ENCODE measurements at places on chromosomes 6 and 20.

DNA sequence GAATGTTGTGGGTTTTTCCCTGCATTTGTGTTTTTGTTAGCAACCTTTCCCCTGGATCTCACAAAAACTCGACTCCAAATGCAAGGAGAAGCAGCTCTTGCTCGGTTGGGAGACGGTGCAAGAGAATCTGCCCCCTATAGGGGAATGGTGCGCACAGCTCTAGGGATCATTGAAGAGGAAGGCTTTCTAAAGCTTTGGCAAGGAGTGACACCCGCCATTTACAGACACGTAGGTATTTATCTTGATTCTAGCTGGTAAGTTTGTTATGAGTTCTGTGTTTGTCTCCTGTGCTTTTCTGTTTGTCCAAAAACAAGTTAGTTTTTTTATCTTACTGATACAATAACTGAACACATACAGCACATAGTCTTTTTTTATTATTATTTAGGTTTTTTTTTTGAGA lies 3.0 kb downstream of the SLC25A27 start:
- DNase-seq: no peak

GRCh38 chr6:15259766-15260098 lies 13.9 kb downstream of the JARID2 start:
- no peak for DNase-seq

GRCh38 chr6:118867181-118867580 lies 26.8 kb upstream of the ASF1A start:
- DNase-seq: no peak

DNA sequence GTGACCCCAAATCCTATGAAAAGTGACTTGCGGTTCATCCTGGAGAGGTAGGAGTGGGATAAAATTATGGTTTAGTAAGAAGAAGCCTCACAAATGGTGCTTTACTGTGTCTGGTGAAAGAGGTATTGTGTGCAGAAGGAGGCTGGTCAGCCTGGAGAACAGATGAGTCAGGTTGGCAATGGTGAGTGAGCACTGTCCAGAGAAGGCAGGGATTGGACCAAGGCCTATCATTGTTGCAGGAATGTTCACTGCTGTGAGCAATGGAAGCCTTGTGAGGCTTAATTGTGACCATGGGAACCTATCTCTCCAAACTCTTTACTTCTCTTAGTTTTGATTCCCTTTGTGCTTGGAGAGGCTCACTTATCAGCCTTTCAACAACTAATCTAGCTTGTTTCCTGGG lies 89.0 kb upstream of the KCNK16 start:
- no peak for DNase-seq

DNA sequence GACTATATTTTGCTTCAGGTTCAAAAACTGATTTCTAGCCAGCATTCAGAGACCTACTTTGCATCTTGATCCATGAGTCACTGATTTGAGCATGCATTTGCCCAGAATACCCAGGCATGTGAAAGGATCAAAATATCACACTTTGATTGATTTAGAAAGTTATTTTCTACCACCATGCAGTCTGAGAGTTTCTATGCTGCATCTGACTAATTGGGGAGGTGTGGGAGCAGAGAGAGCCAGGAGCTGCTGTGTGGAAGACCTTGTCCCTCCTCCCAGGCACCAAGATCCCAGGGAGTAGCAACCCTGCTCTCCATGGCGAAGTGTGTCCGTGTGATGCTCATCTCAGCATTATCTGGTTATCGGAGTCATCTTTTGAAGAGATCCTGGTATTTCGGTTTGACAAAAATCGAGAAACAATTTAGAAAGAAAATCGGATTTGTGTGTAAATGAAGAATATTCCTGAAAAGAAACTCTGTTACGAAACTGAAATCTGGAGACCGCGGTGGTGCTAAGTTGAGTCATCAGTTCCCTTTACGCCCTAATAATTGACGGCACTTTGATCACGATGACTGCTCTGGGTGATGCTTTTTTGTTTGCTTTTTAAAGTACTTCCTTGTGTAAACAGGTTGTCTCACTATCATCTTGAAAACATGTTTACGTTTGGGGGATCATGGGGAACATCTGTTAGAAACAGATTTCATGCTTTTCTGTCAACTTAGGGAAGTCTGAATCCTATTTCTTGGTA lies 193.4 kb downstream of the BACH2 start:
- no peak for DNase-seq

DNA sequence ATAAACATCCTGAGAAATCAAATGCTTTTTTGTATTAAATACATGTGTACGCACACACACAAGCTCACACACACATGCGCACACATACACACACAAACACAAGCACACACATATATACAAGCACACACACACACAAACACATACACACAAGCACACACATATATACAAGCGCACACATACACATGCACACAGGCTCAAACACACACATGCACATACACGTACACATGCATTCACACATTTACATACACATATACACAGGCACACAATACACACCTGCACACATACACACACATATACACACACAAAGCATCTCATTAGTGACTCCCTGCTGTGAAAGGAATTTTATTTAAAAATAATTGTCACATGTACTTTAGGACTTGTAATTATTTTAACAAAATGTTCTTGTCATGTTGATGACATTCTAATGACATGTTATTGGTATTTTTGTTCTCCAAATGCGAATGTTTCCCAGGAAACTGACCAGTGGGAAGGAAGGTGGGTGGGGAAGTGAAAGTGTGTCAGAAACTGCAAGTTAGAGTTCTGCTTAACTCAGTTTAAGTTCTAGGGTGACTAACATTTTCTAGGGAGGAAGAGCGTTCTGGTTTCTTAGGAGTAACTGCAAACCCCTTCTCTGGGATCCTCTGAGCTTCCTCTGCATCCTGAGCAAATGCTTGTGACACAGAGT lies 113.9 kb upstream of the ZNF217 start:
- DNase-seq: no peak

DNA sequence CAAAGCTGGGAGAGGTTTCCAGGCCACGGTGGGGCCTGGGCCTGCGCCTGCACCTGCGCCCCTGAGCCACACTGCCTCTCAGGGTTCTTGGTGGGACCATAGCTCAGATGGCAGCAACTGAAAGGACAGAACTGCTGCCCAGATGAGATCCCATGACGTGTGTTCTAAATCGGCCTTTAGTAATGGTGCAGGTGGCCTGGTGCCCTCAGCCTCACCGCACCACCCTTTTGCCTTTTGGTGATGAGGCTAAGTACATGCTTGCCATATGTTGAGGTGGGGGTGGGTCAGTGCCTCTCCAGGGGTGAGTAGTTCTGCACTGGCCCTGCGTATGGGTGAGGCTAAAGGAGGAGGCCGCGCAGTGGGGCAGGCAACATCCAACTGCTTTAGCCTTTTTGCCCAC lies 7.4 kb downstream of the PSMG4 start:
- DNase-seq: no peak

DNA sequence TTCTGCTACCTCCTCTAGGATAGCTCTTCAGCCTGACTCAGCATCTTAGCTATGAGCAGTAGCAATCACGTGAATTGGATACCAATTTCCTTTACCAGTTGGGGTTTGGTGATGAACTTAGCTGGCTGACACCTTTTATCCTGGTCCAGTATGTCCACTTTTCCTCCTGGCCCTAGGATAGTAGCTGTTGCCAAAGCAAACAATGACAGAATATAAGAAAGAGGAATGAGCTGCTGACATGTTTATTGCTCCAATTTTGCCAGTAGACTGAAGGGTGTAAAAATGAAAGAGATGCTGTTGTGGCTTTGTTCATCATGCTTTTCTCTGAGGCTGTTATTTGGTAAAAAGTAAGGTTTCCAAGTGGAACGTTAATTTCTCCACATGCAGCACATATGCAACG lies 168.3 kb upstream of the JAG1 start:
- DNase-seq: no peak

DNA sequence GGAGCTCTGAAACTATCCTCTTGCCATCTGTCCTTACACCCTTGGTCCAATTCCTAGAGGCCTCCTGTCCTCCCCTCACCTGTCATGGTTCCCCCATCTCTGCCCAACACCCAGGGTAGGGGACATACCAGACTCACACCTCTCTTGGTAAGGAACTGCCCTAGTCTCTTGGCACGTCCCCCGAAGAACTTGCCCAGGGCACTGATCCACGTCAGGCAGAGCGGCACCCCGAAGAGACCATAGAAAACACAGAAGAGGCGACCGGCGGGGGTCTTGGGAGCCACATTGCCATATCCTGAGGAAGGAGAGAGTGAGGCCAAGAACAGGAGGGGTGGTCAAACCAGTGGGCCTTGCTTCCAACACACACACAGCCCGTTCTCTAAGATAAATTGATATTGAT lies 34.8 kb downstream of the KCNK5 start:
- no peak for DNase-seq

DNA sequence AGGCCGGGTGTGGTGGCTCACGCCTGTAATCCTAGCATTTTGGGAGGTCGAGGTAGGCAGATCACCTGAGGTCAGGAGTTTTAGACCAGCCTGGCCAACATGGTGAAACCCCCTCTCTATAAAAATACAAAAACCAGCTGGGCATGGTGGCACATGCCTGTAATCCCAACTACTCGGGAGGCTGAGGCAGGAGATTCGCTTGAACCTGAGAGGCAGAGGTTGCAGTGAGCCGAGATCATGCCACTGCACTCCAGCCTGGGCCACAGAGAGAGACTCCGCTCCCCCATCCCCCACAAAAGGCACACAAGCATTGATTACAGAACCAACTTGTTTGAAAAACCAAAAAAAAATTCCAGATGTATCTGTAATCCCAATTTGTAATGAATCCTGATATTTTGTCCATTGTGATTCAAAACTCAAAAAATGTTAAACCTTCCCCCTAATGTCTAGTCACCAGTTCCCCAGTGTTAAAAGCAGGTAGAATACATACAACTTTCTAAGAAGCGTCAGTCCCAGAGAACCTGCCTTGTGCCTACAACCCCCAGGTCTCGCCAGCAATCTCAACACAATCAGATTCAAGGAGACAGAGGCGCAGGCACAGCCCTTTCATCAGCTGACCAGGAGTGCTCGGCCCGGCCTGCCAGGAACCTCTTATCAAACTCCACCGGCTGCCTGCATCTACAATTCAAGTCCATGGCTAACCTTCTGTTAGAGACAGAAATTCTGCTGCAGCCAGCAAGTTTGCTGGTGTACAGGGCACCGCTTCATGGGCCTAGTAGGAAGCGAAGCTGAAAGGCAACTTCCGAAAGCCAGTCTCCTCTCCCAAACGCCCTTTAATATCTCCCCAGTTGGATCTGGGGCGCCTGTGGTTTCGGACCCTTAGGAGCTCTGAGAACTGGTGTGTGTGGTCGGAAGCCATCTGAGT lies 2.1 kb downstream of the EZR start:
- no peak for DNase-seq

DNA sequence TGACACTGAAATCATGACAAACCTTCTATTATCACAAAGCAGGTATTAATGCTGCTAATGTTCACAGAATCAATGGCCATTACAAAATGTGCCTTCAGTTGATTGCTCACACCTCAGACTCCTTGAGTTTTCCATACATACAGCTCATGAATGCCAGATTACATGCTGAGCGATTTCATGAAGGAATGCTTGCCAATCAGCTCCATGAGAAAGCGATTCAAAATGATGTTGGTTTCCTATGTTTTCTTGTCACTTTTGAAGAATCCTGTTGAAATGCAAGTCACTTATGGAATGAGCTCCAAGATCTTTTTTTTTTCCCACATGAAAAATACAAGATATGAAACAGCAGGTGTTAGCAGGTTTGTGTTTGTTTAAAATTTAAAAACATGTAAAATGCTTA lies 71.4 kb upstream of the SHLD1 start:
- no peak for DNase-seq

- no peak for DNase-seq
Observed at GRCh38 chr6:146819596-146820320, 221.0 kb downstream of the ADGB start.

DNA sequence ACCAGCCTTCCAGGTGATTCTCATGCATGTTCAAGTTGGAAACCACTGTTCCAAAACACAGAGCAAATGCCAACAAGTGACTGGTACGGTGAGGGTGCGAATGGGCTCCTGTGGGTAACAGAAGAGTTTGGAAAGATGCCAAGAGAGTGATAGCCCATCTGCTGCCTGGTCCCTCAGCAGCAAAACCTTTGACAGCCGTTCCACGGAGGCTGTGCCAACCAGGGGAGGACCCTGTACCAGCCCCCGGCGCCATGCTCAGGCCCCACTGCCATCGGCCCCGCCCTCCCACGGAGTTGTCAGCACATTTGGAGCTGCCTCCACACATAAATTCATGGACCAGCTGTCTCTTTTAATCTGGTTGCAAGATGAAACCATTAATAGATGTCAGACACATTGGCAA lies 4.4 kb upstream of the PTPRT start:
- no peak for DNase-seq

GRCh38 chr20:2757001-2757400 lies 43.4 kb downstream of the CPXM1 start:
- DNase-seq: no peak

GRCh38 chr6:157223021-157223430 lies 100.3 kb downstream of the TMEM242 start:
- no peak for DNase-seq

GRCh38 chr20:44208770-44209169 lies 1.8 kb downstream of the OSER1 start:
- no peak for DNase-seq

DNA sequence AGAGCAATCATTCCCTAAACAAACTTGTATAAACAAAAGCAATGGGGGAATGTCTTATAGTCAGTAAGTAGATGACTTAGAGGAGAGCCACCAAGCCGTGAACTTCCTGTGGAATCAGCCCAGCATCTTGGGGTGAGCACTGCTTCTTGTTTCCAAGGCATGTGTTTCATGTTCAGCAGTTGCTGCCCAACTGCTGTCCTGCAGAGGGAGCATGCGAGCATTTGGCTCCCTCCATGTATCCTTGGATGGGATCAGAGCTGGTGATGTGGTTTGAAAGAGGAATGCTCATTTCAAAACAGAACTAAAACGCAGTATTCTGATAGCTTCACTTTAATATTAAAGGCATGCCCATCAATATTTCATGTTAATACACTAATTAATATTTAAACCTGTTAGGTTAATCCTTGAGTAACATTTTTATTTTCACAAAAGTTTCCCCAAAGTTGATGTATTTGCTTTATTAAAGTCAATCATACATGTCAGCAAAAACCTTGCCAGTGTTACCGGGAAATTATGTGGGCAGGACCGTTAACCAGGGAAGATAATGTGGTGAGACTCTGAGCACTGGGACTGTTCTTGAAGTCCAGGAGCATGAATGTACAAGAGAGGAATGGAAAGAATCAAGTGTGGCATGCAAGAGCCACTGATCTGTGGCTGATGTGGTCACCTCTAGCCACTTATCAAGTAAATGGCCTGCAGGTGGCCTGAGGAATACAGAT lies 172.1 kb upstream of the GGTLC1 start:
- no peak for DNase-seq

- no peak for DNase-seq
Observed at GRCh38 chr6:16823718-16824352, 62.6 kb upstream of the ATXN1 start.

Measured in stimulated activated CD8-positive, alpha-beta memory T cell treated with anti-CD3 and anti-CD28 coated beads, Interleukin-7, amount 100 ng/mL, for 4 hours (primary cell).